ENCODE measurements at places on chromosomes 7 and 10.

DNA sequence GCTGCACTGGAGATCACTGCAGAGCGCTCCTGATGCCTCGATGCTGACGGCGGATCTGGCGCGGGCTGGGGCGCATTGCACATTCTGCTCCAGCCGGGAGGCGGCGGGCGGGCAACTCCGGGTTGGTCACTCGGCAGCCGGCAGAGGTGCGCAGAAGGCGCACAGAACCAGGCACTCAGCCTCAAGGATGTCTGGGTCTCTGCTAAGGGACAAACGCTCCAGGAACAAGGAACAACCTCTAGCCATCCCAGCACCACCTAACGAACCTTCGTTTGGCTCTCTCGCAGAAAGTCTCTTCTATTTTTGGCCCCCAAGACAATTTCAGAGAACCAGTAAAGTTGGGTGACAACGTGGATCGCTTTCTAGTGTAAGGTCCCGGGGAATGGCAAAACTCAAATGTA, 254.6 kb downstream of the OTUD1 start:
- DNase-seq, result no peak

- no peak for DNase-seq
These were observed 21.4 kb downstream of the TMEM196 start for GRCh38 chr7:19752020-19752419.

DNA sequence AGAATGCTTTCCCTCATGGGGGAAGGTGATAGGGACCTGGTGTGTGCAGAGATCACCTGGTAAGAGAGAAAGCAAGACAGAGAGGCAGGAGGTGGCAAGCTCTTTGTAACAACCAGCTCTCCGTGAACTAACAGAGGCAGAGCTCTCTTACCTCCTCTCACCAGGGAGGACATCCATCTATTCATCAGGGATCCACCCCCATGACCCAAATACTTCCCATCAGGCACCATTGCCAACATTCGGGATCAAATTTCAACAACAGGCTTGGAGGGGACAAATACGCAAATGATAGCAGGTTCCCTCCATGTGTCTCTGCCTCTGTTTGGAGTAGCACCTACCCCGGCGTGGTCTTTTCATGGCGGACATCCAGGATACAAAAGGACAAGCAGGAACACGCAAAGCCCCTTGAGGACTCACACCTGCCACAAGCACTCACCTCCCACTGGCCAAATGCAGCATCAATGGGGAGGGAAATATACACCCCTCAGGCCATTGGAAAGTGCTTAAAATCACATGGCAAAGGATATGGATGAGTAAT, 431.2 kb upstream of the AUTS2 start:
- no peak for DNase-seq

- no peak for DNase-seq
These were observed 110.4 kb downstream of the CAMK1D start for GRCh38 chr10:12459762-12460161.

- no peak for DNase-seq
These were observed 52.6 kb downstream of the MCU start for GRCh38 chr10:72744566-72744965.

GRCh38 chr7:69770613-69771012, 172.3 kb downstream of the AUTS2 start:
- no peak for DNase-seq

DNA sequence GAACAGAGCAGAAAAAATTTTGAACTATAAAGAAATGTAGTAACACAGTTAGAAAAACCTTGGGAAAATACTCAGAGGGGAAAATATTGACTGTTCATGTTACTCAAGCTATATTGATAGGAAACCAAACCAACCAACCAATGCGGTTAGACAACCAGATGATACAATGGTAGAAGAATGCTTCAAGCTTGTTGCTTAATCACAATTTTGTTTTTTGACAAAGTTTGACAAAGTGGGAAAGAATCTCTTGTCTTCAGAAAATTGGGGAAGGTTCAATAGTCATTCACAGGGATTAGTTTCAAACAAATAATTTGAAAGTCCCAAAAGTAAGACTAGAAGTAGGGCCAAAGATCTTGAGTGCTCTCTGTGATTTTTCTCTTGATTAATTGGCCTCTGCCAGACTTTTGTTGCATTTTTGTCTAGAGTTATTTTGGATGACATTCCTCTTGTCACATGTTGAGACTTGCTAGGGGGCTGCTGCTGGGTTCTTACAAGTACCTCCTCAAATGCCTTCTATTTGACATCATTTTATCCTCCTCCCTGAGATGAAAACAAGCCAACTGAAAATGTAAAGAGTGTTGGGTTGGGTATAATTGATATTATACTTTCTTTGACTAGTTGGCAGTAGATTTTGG, 233.1 kb upstream of the PHYHIPL start:
- no peak for DNase-seq

- DNase-seq, result no peak
These were observed 47.7 kb downstream of the TBXAS1 start for GRCh38 chr7:139876622-139877283.

DNA sequence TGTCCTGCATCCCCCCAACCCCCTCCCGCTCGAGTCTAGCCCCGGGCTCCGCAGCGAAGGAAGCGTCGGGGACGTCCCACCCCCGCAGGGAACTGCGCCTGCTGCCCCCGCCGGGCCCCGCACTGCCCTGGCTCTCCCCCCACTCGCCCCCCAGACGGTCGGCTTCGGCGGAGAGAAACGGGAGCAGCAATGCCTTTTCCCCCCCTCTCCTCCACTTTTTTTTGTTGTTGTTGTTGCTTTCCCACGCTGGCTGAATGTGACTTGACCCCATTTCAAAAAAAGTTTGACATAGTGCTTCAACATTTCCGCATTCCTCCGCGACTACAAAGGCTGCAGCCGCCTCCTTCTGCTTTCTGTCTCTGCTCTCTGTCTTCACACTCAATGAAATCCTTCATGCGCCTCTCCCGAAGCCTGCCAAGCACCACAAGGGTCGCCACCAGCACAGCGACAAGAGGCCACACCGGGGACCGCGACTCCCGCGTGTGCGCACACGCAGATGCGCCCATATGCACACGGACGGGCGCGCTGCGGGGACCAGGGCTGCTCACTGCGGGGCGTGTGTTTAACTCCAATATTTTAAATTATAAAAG, 1.0 kb downstream of the CDK6 start:
- DNase-seq, result no peak

GRCh38 chr10:79196470-79197461, 128.0 kb downstream of the ZMIZ1 start:
- DNase-seq, result no peak

DNA sequence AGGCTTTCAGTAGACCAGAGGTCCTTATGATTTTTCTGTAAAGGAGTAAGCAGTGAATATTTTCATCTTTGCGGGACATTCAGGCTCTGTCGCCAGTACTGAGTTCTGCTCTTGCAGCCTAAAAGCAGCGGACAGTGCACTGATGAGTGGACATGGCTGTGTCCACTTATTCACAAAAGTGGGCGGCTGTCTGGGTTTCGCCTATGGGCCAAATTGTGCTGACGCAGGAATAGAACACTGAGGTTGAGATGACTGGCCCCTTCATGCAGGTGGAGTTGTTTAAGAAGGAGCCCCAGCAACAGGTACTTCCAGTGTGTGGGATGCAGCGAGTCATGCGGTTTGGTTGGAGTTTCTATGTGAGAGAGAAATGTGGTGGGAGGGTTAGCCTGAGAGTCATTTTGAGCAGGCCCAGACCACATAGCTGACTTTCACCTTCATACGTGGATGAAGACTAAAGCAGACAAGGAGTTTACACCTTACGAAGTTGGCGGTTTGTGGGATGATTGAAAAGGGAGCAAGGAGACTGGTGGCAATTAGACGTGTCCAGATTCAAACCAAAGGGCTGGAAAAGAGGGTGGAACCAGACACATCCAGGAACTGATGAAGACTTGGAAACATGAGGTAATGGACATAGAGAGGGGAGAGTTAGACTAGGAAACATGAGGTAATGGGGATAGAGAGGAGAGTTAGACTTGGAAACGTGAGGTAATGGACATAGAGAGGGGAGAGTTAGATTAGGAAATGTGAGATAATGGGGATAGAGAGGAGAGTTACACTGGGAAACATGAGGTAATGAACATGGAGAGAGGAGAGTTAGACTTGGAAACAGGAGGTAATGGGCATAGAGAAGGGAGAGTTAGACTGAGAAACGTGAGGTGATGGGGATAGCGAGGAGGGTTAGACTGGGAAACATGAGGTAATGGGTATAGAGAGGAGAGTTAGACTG, 38.2 kb downstream of the WDR37 start:
- DNase-seq, result no peak

- DNase-seq, result no peak
These were observed 79.1 kb upstream of the RET start for GRCh38 chr10:42997849-42998165.

- DNase-seq, result no peak
These were observed 733.1 kb downstream of the PARD3 start for GRCh38 chr10:34081948-34082347.

DNA sequence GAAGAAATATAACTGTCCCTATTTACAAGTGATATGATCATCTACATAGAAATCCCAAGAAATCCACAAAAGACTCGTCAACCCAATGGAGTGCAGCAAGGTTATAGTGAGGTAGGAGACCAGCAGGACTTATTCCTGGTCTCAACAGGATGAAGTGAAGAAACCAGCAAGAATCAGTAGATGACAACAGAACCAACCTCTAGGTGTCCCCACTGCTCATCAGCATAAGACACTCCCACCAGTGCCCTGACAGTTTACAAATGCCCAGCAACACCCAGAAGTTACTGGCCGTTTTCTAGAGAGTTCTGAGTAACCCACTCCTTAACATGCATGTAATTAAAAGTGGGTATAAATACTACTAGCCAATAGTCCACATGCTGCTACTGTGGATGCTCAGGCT, 470.5 kb upstream of the LRRTM3 start:
- no peak for DNase-seq

DNA sequence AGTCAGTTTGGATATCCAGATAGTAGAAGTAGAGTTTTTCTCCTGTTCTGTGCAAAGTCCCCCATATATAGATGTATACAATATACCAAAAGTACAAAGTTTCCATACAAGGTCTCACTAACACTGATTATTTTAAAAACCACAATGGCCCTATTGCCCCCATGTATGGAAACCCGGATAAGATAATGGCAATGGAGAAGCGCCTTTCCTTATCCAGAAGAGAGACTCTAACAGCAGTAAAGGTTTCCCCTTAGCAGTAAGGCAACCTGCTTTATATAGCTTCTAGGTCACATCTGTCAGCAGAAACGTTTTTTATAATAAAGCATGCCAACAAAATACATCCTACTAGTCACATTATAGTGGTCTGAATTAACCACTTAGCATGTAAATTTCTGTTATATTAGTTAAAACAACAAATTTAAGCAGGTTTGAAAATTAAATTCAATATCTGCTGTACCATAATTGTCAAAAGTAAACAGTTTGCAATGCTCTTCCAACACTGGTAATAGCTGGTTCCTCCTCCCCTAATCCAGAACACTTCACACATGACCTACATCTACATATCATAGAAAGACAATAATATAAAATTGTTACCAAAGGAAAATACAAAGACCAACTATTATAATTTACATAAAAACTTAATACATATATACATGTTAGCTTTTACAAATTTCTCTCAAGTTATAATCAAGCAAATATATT, 22.4 kb downstream of the USP6NL start:
- no peak for DNase-seq

GRCh38 chr7:124536156-124536762, 229.3 kb downstream of the GPR37 start:
- no peak for DNase-seq

DNA sequence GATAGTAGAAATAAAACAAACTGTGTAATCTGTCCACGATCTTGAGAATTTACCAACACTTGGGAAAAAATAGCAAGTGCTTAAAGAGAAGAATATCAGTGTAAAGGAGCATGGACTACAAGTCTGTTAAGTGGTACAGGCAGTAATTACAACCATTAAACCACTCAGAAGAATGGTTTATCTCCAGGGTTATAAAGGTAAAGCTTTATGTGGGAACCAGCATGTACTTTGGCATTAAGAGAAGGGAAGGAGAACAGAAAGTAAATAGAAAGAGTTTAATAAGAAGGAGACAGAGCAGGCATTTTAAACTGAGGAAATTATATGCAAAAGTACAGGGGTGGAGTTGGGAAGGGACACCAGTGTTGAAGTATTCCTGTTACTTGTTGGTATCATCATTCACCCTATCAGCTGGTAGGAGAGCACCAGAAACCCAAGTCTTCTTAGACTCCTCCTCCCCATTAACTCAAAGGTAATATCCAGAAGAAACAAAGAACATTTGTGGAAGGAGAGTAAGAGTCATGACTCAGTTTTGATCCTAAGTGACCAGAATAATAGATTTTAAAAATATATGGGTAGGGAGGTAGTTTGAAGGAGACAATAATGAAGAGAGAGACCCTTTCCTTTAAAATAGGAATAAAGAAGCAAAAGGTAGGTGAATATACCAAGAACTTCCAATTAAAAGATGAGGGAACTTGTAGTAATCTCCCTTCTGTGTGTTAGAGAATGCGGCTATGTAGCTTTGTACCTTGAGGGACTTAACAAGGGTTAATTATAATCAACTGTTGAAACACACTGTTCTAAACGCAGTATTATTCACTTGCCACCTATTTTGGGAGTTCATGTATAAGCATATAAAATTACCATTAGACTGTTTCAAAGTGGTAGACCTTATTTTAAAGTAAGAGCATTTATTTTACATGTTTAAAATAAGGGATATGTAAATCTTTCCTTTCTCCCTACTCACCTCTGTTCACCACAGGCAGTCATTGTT, 92.1 kb upstream of the STRIP2 start:
- no peak for DNase-seq

GRCh38 chr10:65100146-65100545, 1578.9 kb downstream of the REEP3 start:
- no peak for DNase-seq

DNA sequence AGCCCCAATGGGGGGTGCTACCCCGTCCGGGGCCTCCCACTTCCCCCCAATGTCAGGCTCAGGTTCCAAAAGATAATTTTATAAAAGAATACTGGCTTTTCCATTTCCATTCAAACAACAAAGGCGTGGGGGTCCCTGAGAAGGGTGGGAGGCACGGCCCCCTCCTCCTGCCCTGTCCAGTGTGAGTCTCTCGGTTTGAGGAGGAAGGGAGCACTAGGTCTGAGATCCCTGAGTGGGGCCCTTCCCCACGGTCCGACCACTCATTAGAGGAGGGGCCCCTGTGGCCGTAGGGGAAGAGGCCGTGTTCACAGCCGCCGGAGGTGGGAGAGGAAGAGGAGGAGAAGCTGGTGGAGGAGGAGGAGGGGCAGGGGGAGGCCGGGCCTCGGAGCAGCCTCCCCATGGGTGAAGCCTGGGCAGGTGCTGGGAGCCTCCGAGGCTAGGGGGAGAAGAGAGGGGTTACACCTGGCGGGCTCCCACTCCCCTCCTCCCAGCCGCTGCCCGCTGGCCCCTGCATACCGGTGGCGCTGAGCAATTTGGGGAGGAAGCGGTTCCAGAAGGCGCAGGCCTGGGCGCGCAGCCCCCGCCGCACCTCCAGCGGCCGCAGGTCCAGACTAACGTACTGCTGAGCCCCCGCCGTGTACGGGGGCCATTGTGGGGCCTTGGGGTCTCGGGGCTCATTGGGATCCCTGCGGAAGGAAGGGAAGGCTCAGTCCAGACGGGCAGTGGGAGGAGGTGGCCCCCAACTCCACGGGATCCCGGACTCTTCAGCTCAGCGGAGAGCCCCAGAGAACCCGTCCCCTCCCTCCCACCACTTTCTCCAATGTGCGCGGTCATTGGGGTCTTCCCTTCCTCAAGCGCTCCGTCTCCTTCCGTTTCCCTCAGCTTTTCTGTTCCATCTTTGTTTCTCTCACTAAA, 1.4 kb upstream of the UFSP1 start:
- DNase-seq, result no peak

- DNase-seq, result no peak
These were observed 34.8 kb upstream of the TNPO3 start for GRCh38 chr7:129089521-129090212.

- DNase-seq, result no peak
These were observed 59.6 kb upstream of the EBF3 start for GRCh38 chr10:130023454-130024230.
